ENCODE measurements at places on chromosomes 11 and 22. TPM values are rescaled to one million over a fixed set of nuclear protein-coding genes. Genes with fewer than 3 reads are reported as not detected.

The CST6 gene
- 7.6 TPM for total RNA-seq

The NUMA1 gene
- total RNA-seq = 189 TPM

The DDB1 gene
- 232 TPM for total RNA-seq

The BDNF gene
- total RNA-seq = 5.0 TPM

The OR52H1 gene
- 0.65 TPM for total RNA-seq

The RAC2 gene
- 5.4 TPM for total RNA-seq

The UBQLN3 gene
- 0.13 TPM for total RNA-seq

The IGSF22 gene
- not detected for total RNA-seq

The OR10A2 gene
- not detected for total RNA-seq

The HOATZ gene
- total RNA-seq = not detected

The BAIAP2L2 gene
- total RNA-seq = 0.65 TPM

The SAA4 gene
- not detected for total RNA-seq

The OR5B21 gene
- 0.22 TPM for total RNA-seq

The ZNF280B gene
- total RNA-seq = 1.6 TPM

The POLA2 gene
- total RNA-seq = 6.0 TPM

The FAM227A gene
- 3.1 TPM for total RNA-seq

The OSBP2 gene
- total RNA-seq = 1.4 TPM

The C11orf68 gene
- 32.6 TPM for total RNA-seq

The LRP4 gene
- total RNA-seq = 2.5 TPM

The GRM5 gene
- total RNA-seq = not detected

The NUDT22 gene
- total RNA-seq = 35.0 TPM

The GNAZ gene
- total RNA-seq = 4.3 TPM

The NTM gene
- 11.8 TPM for total RNA-seq

The KIRREL3 gene
- total RNA-seq = 1.6 TPM

The CHST1 gene
- 1.4 TPM for total RNA-seq

The SGSM1 gene
- total RNA-seq = 0.22 TPM

The ALX4 gene
- total RNA-seq = under 0.01 TPM

Data from articular chondrocyte of knee joint (primary cell).